SJCRH30 (cell line): ENCODE measurements at places on chromosomes 11 and 22. TPM values are rescaled to one million over a fixed set of nuclear protein-coding genes. Genes with fewer than 3 reads are reported as not detected.

DNA sequence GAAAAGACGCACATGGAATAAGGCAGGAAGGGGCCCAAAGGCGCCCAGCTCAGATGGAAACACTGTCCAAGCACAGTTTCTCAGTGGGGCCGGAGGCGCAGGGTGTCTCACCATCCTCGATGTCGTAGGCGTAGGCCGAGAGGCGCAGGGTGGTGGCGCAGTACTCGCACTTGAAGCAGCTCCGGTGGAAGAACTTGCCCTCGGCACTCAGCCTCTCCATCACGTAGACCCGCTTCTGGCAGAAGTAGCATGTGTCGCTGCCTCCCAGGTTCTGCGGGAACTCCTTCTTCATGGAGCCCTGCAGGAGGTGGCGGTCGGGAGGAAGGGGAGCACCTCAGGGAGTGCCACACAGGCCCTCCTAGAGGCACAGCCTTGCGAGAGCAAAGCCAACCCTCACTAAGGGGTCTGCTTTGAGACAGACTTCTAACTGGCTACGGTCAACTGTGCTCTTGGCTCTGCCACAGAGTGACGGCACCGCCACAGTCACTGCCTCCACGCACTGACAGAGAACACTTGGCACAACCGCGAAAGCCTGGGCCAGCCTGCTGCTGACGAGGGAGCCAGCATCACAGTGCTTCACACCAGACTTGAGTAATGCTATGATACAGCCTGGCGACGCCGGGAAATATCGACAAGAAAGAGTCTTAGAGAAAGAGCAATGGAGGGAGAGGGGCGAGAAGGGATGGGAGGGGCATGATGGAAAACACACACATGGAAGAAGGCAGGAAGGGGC lies 97.6 kb upstream of the BID start:
- no peaks in the 10 kb centered on the region for H3K4me1 ChIP-seq
- DNase-seq = no peak
- peaks cover 10% of the 10 kb centered on the region for H3K36me3 ChIP-seq
- H3K27me3 ChIP-seq = no peaks in the 10 kb centered on the region
- no peak overlapping the region for H3K4me3 ChIP-seq
- H3K27ac ChIP-seq = no peak overlapping the region

DNA sequence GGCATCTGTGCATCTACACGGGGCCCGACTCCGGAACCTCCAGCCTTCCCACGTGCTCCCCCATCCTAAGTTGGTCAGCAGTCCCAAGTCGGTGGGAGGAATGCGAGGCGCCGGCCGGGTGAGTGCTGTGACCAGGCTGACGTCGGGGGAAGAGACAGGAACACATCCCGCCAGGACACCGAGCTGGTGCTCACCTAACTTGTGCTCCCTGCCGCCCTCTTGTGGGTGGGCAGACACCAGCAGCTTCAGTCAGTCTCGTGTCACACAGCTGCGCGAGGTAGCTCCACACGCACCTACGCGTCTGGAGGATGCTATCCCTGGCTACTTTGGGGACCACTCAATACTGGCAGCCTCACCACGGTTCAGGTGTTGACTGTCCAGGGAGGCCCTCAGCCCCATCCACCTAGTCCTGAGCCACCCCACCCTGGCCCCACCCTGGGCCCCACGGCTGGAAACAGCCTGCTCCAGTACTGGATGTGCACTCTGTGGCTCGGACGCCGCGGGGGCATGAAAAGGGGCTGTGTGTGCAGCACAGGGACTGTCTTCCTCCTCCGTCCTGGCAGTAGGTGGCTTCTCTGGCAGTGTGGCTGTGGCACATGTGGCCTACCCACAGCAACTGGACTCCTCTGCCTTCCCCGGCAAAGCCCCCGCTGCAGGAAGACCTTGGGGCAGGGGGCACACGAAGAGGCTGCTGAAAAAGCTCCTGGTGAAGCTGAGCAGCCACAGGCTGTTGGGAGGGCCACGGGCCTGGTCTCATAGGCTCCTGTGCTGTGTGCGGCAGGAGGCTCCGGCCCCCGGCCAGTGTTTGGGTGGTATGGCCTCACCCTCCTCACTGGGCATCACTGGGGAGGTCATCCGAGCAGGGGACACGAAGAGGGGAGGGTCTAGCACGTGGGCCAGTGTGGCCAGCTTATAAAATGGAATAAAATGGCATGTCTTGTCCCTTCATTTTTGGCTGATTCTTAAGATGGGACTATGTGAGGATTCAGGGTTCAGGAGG lies 11.2 kb upstream of the BID start:
- H3K27me3 ChIP-seq = no peaks in the 10 kb centered on the region
- H3K27ac ChIP-seq = no peak overlapping the region
- peaks cover 17% of the 10 kb centered on the region for H3K4me1 ChIP-seq

DNA sequence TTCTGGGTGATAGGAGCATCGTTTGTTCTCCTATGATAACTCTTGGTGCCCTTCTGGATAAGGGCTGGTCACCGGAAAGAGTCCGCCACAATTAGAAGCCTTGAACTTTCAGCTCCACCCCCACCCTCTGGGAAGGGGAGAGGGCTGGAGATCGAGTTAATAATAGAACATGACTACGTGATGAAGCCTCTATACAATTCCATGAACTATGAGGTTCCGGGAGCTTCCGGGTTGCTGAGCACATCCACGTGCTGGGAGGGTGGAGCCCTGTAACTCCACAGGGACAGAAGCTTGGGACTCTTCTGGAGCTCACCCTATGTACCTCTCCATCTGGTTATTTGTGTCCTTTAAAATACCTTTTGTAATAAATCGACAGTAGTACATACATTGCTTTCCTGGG lies 40.3 kb downstream of the ARHGAP42 start:
- H3K4me3 ChIP-seq = no peak overlapping the region
- DNase-seq = no peak
- no peak overlapping the region for H3K27ac ChIP-seq
- H3K4me1 ChIP-seq = no peaks in the 10 kb centered on the region
- H3K27me3 ChIP-seq = no peaks in the 10 kb centered on the region
- no peaks in the 10 kb centered on the region for H3K36me3 ChIP-seq

OR8K3 gene
- total RNA-seq = not detected in 2 replicates

GRCh38 chr11:76181371-76181770 lies 24.9 kb downstream of the WNT11 start:
- no peak overlapping the region for H3K4me3 ChIP-seq
- no peaks in the 10 kb centered on the region for H3K36me3 ChIP-seq
- DNase-seq = no peak
- no peaks in the 10 kb centered on the region for H3K27me3 ChIP-seq
- H3K4me1 ChIP-seq = peaks cover 14% of the 10 kb centered on the region
